ENCODE measurements at places on chromosomes 16 and 17. TPM values are rescaled to one million over a fixed set of nuclear protein-coding genes. Genes with fewer than 3 reads are reported as not detected.

The C1QTNF8 gene
- total RNA-seq, result not detected

The TLE7 gene
- total RNA-seq, result not detected

DNA sequence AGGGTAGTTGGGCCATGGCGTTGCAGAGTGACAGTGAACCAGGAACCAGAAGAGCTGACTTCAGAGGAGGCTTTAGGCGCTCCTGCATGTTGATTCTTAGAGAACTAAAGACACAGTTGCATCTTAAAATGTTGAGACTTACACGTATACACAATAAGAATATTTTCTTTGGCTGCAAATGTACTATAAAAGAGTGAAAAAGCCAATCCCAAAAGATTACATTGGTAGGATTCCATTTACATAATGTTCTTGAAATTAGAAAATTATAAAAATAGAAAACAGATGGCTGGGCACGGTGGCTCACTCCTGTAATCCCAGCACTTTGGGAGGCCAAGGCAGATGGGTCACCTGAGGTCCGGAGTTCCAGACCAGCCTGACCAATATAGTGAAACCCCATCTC is 738.8 kb downstream of the WWOX start:
- no peak for DNase-seq

DNA sequence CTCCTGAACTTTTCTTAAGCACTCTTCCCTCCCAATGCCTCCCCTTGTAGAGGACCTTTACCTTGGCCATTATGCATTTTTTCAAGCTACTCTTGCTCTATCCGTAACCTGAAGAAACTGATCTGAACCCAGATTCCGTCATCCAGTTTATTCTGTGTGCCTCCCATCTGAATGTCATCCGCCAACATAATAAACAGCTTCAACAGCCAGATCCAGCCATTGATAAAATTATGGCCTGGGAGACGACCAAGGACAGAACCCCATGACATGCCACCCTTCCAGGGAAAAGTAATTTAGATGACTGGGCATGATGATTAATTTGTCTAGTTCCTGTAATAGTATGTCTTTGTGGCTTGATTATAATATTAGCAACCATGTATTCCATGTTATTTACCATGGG is 41.9 kb downstream of the KATNIP start:
- DNase-seq, result no peak

GRCh38 chr17:82862737-82863382 is 23.0 kb upstream of the ZNF750 start:
- DNase-seq, result no peak

DNA sequence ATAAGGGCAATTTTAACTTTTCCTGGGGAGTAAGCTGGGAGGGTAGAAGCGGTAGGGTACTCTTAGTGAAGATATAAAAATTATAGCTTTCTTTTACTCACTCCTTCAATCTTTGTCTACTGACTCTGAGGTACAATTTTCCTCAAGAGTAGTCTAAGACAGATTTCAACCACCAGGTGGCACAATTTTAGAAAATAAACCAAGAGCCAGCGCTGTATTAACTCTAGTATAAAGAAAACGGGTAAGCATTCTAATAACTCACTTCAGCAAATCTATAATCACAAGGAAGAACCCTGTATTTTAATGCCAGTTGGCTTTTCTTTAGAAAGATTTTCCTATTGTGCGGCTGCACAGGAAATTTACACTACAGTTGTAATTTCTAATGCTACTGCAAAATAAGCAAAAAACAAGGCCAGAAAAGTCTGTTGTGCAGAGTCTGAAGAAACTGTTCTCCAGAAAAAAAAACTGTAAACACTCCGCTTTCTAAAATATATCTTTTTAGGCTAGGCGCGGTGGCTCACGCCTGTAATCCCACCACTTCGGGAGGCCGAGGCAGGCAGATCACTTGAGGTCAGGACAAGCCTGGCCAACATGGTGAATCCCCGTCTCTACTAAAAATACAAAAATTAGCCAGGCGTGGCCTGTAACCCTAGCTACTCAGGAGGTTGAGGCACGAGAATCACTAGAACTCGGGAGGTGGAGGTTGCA is 1.9 kb downstream of the CMC2 start:
- DNase-seq, result peak; percentile 83

The NOXO1 gene
- not detected for total RNA-seq

DNA sequence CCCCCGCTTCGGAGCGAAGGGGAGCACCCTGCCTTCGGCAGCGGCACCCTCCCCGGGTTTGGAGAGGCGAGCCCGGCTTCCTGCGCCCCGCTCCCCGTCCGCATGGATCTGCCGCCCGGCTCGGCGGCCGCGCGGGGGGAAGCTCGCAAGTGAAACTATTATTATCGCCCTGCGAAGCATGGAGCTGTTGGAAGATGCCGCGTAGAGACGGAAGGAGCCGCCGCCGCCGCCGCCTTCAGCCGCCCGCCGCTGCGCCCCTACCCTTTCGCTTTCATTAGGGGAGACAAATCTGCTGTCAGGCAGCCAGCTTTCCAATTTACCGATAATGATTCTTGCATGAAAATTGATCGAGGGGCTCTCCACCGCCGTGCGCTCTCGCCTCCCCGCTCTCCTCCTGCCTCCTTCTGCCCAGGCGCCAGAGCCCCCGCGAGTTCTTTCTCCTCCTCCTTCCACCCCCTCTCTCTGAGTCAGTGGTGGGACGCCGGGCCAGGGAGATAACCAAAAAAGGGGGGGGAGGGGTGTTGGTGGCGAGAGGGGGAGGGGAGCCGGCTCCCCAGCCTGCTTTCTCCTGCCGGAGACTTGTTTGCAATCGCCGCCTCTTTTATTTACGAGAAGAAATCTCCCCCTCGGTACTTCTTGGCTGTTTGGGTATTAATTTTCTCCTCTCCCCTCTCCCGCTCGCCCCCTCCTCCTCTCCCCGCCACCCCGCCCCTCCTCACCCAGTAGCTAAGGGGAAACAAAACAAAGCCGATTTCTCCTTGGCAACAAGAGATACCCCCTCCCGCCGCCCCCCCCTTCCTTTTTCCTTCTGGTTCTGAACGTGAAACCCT is 58.0 kb upstream of the GSE1 start:
- peak; percentile 77 for DNase-seq

The OTOP3 gene
- total RNA-seq, result not detected

- DNase-seq, result no peak
Measured at GRCh38 chr16:8963010-8963820, 491 bp downstream of the USP7 start.

GRCh38 chr16:47833771-47834170 is 322.0 kb downstream of the ABCC12 start:
- no peak for DNase-seq

The BEAN1 gene
- total RNA-seq, result 0.09 TPM

All from fibroblast of the aortic adventitia (primary cell).